Activated T-cell treated with anti-CD3 and anti-CD28 coated beads, Interleukin-2, amount 50 U/mL, for 72 hours (primary cell): ENCODE measurements at places on chromosomes 3 and 15. TPM values are rescaled to one million over a fixed set of nuclear protein-coding genes. Genes with fewer than 3 reads are reported as not detected.

- no peak for DNase-seq
Observed at GRCh38 chr3:130073582-130073981, 8.0 kb upstream of the ALG1L2 start.

GRCh38 chr3:4091786-4092185, 211.4 kb upstream of the SETMAR start:
- DNase-seq: no peak

GRCh38 chr3:149142682-149143081, 13.2 kb downstream of the HPS3 start:
- no peak for DNase-seq

DNA sequence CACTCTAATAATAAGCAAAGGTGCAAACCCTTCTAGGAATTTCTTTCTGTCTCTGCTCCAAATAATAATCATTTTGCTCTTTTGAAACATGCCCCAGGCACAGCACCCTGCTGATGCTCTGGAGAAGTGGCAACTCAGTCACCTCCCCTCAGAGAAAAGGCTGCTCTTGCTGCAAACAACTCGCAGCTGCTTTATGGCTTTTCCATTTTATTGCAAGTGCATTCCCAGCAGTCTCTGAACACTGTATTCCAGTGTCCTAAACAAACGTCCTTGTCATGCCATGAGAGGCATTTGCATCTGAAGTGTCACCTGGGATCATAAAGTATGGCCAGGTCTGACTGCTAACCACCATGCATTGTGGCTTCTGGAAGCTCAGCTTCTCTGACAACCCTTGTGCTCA, 358.1 kb upstream of the TRIM42 start:
- no peak for DNase-seq

DNA sequence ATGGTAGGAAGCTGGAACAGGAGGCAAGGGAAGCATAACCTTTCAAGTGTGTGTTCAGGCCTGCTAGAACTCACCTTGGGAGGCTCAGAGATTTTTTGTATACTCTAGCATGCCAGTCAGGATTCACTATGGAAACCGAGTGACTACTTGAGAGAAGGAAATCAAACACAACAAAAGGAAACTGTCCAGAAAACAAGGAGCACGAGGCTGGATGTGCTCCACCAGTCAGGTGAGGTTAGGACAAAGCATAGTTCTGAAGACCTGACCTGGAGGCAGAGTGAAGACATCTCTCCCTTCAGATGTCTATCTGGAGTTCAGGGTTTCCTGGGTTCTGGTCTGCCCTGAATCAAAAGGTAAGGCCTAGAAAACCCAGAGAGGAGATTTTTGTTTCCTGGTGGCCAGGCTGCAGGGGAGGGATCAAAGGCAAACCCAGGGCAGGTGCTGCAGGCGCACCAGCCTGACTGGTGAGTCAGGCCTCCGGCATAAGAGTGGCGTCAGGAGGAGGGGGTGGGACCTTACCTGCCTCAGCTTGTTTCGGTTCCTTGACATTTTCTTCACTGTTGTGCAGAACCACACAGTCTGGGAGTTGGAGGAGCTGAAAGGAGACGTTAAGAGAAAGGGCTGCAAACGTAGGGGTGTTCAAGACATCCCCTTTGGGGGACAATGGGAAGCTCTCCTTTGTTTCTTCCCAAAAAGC, 52.2 kb upstream of the OSBPL11 start:
- DNase-seq: no peak

GRCh38 chr15:67829647-67830504, 4.6 kb downstream of the SKOR1 start:
- DNase-seq: no peak

- no peak for DNase-seq
Observed at GRCh38 chr3:194756460-194756779, 70.7 kb downstream of the FAM43A start.

GRCh38 chr3:182981038-182981380, 671 bp upstream of the DCUN1D1 start:
- no peak for DNase-seq

- no peak for DNase-seq
Observed at GRCh38 chr15:91508633-91509032, 344.9 kb upstream of the SLCO3A1 start.

DNA sequence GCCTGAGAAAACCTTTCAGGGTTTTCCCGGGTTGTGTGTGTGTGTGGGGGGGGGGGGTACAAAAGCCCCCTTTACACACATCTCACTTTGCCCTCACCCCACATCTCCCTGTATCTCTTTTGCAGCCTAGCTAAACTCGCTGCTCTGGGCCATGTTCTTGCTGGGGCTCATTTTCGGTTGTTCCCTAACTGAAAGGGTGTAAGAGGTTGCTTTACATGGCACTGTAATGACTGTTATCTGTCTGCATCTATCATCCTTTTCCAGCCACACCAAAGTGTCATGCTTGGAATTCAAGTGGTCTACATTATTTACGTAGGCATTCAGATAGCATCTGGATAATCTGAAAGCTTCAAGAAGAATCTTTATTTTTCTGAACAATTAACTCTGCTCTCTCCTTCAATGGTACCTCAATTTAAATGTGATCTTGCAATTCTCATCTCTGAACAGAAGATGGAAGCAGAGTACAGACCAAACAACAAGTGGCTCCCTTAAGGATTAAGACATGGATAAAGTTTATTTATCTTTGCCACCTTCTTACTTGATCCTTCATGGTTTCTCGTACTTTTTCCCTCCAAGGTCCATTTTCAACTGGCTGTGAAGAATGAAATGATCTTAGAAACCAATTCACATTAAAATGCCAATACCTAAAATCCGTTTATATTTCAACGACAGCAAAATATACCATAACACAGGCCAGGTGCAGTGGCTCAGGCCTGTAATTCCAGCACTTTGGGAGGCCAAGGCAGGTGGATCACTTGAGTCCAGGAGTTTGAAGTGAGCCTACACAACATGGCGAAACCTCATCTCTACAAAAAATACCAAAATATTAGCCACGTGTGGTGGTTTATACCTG, 34.9 kb downstream of the DCLK3 start:
- no peak for DNase-seq

DNA sequence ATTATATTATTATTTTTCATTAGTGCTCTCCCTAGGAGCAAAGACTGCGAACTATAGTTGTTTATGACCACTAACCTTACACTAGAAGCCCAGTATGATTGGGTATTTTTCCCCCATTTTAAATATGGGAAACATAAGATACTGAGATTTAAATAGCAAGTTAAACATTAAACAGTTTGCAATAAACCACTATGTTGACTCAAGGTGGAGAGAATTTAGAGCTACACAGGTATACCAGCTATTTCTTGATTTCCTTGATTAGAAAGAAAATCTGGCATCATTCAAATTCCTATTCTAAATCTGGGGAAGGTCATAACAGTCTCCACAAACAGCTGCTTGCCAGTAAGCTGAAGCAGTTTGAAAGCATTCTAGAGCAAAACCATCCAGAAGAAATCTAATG, 863.8 kb upstream of the CFAP20DC start:
- DNase-seq: no peak

DNA sequence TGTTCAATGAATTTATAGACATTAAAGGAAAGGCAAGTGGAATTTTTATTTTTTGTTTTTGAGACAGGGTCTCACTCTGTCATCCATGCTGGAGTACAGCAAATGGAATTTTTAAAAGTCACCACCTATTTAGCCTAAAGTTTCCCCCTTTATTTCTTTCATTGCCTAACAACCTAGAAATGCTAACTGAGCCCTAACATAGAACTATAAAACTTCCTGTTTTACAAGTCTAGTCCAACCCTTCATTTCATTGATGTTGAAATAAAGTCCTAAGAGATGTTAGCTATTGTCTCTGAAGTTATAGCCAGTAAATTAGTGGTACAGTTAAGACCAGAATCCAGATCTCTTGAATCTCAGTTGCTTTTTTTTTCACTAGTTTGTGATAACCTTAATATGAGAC, 39.0 kb downstream of the MAPK6 start:
- no peak for DNase-seq

- no peak for DNase-seq
Observed at GRCh38 chr15:91499774-91500383, 353.6 kb upstream of the SLCO3A1 start.

DNA sequence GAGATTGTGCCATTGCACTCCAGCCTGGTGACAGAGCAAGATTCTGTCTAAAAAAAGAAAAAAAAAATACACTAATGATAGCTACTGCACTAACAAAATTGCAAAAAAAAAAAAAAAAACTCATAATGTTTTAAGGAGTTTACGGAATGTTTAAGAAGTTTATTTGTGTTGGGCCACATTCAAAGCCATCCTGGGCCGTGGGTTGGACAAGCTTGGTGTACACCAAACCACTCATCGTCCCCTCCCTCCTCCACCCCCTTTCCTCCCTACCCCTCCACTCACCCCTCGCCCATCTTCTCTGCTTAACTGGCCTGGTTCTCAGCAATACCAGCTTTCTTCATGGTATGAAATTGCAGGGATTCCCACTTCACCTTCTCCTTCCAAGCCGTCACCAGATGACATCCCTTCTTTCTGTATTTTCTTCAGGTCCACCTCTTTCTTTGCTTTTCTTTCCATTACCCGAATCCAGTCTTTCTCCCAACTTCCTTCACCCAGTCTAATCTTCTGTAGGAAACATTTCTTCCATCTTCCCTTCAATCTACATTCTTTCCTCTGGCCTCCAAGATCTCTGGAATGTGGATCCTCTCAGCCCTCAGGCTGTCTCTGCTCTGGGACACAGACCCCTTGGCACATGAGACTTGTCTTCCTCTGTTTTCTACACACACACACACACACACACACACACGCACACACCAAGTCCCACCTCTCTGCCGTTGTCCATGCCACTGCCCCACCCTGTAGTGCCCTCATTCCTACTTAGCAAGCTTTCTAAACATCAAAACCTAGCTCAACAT, 3.5 kb upstream of the MESP1 start:
- DNase-seq: no peak

GRCh38 chr3:169479314-169479939, 184.1 kb downstream of the MECOM start:
- DNase-seq: no peak

DNA sequence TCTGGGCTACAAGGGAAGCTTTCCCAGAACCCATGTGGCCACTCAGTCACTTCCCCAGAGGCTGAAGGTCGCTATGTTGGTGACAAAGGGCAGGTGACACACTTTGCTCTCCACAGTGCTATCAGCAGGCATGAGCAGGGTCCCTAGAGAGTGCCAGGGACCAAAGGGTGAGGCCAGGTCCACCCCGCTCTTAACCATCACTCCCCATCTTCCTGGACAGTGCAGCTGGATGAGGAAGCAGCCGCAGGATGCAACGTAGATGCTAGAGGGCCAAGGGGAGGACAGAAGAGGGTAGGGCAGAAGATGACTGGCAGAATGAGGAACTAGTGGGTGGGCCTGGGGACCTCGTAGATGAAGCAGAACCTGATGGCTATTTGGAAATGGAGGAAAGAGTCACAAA, 13.6 kb upstream of the LTF start:
- no peak for DNase-seq

GRCh38 chr15:94523873-94524272, 292.5 kb downstream of the MCTP2 start:
- DNase-seq: no peak

DNA sequence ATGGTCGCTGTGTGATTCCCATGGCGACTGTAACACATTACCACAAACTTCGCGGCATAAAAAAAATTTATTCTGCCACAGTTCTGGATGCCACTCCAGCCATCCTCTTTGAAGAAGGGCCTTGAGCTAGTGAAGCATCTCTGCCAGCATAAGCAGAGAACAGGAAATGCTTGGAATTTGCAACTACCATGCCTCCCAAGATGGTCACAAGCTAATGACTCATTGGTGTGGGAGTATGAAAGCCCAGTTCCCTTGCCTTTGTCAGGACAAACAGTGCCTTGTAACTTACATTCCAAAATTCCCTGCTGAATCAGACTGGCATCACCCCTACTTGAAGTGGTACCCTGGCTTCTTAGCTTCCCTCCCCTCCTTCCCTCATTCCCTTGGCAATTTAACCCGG, 129.7 kb downstream of the PROS1 start:
- DNase-seq: no peak

GRCh38 chr3:14266361-14266760, 87.7 kb downstream of the LSM3 start:
- no peak for DNase-seq

- no peak for DNase-seq
Observed at GRCh38 chr3:45618081-45618509, 23.5 kb downstream of the LIMD1 start.

GRCh38 chr3:101138817-101139216, 145.6 kb upstream of the ABI3BP start:
- DNase-seq: no peak

GRCh38 chr3:80767604-80768003, 993.8 kb downstream of the GBE1 start:
- DNase-seq: no peak

DNA sequence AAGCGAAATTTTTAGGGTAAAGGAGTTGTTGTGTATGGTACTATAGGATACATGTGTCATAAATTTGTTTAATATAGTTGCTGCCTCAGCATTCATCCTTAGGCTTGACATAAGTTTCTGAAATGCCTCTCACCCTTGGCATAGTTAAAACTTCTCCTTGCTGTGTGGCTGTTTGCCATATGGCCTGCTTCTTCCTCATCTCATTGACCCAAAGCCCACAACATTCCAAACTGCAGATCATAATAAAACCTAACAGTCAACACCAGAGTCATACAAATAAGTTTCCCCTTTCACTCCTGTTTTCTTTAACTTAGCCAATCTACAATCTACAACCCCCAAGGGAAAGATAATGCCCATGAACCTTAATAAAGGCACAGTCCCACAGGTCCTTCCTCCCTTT, 136.6 kb downstream of the TMCC1 start:
- DNase-seq: no peak

- DNase-seq: no peak
Observed at GRCh38 chr3:67462187-67462586, 192.2 kb downstream of the SUCLG2 start.

GRCh38 chr15:66261056-66261455, 7.5 kb upstream of the MEGF11 start:
- DNase-seq: no peak

- no peak for DNase-seq
Observed at GRCh38 chr3:19190602-19191001, 42.3 kb downstream of the KCNH8 start.

GRCh38 chr15:61951949-61952348, 108.3 kb downstream of the VPS13C start:
- no peak for DNase-seq

- DNase-seq: no peak
Observed at GRCh38 chr15:72380743-72381142, 4.9 kb upstream of the HEXA start.

The DPPA2 gene
- total RNA-seq: not detected

The PIERCE2 gene
- not detected for total RNA-seq

The IGF2BP2 gene
- 0.53 TPM for total RNA-seq

The P2RY12 gene
- not detected for total RNA-seq

The DAZL gene
- total RNA-seq: not detected

The DCLK3 gene
- not detected for total RNA-seq

The HRG gene
- not detected for total RNA-seq

The ATP13A5 gene
- total RNA-seq: not detected

The ZNF592 gene
- 33.5 TPM for total RNA-seq

The IGSF10 gene
- not detected for total RNA-seq

The FES gene
- total RNA-seq: 81.5 TPM
